Stimulated activated CD4-positive, alpha-beta T cell treated with anti-CD3 and anti-CD28 coated beads, Interleukin-12 subunit alpha, Interleukin-12 subunit beta, amount 100 ng/mL, for 24 hours (primary cell): ENCODE measurements at places on chromosomes 5 and 9.

GRCh38 chr5:34624691-34625090 lies 31.4 kb upstream of the RAI14 start:
- no peak for DNase-seq

DNA sequence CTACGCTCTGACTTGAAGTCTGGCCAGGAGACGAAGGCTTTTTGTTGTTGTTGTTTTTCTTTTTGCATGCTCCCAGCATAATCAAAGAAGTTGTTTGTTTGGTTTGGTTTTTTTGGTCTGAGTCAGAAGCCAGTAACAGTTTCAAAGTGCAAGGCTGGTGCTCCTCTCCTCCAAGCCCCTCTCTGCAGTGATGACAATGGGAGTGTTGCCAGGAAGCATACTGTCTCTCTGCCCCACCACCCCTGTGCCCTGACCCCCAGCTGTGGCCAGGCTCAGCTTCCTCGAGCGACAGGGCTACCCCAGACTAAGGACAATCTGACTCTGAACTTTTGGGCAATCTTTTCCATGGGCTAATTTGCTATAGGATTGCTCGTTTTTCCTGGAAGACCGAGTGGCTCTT lies 173.8 kb upstream of the PITX1 start:
- DNase-seq = no peak

- DNase-seq = no peak
Measured at GRCh38 chr5:168300326-168301182, 9.1 kb downstream of the WWC1 start.

- no peak for DNase-seq
Measured at GRCh38 chr9:76013809-76014208, 123.3 kb downstream of the PCSK5 start.

GRCh38 chr9:73183917-73184861 lies 32.5 kb downstream of the ANXA1 start:
- no peak for DNase-seq

DNA sequence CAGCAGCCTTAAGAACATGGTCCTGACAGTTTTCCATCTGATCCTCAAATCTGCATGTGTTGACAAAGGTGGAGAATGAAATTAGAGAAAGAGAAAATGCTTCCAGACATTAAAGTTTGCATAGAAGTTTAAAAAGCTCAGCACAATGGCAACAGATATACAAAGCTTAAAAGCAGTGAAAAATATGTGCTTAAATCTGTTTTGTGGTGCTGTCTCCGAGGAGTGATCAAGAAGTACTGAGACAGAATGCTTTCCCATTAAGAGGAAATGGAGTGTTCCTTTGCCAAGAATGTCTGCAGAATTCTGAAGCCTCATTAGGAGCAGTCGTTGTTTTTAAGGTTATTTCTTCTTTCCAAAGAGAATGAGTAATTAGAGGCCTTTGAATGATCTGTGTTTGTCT lies 131.4 kb downstream of the MCTP1 start:
- no peak for DNase-seq

- DNase-seq = peak; percentile 69
Measured at GRCh38 chr5:57494104-57495098, 11.8 kb upstream of the ACTBL2 start.

DNA sequence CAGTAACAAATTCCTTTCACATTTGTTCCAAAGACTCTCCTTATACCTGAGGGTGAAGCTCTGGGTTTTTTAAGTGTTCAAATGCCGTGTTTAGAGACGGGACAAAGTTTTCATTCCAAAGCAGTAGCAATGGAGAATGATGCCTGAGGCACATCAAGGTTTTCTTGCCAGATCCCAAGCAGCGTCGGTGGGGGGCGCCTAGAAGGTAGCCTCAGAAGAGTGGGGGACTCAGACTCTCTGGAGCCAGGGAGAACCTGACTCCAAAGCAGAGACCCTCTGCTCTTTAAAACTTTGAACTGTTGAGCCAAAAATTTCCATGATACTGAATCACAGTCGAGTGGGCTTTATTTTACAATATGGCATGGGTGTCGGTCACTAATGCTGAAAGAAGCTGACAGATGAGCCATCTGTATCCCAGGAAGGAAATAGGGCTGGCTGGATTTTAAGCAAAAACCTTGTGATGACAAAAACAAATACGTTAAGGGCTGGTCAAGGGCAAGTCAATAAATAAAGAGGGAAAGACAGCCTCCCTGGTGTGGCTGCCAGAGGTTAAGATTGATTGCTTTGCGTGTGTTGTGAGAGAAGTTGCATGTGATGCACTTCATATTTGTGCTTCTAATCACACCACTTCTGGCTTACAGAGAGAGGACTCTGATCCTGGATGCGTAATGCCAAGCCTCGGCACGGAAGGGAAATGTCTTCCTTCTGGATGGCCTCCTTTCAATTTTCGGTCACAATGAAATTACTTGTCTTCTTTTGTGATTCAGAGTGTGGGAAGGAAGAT lies 161.1 kb upstream of the EFNA5 start:
- no peak for DNase-seq

GRCh38 chr5:89117124-89117644 lies 234.2 kb upstream of the MEF2C start:
- DNase-seq = no peak

DNA sequence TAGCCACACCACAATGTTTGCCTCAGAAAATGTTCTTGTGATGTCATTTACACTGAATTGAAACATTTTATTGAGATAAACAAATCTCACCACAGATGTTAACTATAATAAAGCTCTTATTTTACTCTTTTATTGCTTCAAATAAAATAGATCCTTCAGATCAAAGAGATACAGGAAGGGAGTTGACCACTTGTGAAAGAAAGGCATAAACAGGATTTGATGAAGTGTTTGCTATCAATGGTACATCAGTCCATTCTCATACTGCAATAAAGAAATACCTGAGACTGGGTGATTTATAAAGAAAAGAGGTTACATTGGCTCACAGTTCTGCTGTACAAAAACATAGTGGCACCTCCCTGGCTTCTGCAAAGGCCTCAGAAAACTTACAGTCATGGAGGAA lies 40.2 kb upstream of the OR13F1 start:
- DNase-seq = no peak

- no peak for DNase-seq
Measured at GRCh38 chr5:171454549-171454948, 35.1 kb downstream of the FGF18 start.

DNA sequence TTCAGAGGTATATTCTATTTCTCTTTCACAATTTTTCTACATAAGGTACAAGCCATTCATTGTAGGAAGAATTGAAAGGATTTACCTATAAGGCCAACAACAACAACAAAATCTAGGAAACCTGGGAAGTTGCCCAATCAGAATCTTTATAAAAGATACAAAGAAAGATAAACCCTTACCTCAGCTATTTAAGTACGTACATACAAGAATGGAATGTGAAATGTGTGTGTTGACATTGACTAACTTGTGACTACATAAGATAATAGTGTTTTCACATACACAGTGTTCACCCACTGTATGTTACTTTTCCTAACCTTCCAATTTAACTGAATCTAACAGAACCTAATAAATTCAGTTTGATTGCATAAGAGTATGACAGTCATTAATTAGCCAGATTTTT lies 154.1 kb downstream of the ADAMTS6 start:
- no peak for DNase-seq

DNA sequence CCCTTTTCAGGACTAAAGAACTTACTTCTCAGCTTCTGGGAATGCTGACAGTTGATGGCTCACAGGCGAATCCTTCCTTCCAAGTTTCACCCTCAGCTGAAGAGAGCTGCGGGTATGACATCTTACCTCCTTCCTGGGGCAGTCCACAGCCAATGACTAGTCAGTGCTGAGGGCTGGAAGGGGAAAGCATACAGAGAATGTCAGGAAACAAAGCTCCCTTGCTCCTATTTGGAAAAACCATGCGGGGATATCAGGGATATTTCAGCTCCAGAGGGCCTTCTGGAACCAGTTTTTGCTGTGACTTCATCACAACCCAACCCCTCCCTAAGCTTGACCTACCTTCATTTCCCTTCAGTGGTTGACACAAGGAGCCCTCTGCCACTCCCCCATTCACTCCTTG lies 15.7 kb downstream of the FTMT start:
- DNase-seq = no peak

GRCh38 chr5:175261037-175261436 lies 182.9 kb downstream of the DRD1 start:
- DNase-seq = no peak

DNA sequence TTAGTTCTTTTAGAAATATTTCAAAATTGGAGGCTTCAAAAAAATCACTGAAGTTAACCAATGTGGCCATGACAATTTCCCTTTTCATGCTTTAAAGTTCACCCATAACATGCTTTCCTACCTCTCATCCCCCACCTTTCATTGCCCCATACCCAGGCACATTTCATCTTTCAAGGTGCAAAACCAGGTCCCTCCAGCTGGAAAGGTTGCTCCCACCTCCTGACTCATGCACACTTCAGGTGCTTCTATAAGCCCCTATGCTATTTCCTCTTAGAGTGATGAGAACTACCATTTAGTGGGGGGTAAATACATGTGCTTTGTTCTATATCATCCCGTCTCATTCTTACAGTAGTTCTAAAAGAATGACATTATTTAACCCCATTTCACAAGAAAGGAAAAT lies 15.4 kb downstream of the FYB1 start:
- no peak for DNase-seq

- no peak for DNase-seq
Measured at GRCh38 chr5:109258755-109259154, 151.0 kb downstream of the PJA2 start.

DNA sequence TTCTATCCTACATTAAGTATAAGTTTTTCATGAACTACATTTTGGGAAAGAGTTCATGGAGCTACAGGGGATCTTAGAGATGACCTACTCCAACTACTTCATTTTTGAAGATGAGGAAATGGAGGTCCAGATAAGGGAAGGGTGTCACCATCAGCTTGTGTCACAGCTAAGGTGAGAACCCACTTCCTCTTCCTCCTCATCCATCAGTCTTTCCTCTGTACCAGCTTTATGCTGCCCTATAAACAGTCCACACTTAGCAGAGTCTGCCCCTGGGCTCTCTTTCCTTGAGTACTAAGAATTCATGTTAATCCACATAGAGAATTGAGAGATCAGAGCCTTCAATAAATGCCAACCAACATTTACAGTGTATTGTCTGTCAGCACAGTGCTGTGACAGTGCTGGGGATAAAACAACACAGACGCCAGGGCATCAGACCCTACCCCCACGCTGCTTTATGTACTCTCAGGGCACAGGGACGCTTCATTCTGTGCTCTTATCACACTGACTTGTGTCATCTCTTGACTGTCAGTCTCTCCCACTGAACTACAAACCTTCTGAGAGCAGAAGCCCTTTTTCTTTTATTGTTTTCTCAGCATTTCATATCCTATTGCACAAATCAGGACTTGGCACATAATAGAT lies 22.1 kb downstream of the ADRB2 start:
- DNase-seq = no peak

GRCh38 chr5:133423618-133424282 lies 188.6 kb downstream of the FSTL4 start:
- peak; percentile 73 for DNase-seq

- DNase-seq = no peak
Measured at GRCh38 chr5:169527863-169528262, 55.7 kb upstream of the SPDL1 start.

DNA sequence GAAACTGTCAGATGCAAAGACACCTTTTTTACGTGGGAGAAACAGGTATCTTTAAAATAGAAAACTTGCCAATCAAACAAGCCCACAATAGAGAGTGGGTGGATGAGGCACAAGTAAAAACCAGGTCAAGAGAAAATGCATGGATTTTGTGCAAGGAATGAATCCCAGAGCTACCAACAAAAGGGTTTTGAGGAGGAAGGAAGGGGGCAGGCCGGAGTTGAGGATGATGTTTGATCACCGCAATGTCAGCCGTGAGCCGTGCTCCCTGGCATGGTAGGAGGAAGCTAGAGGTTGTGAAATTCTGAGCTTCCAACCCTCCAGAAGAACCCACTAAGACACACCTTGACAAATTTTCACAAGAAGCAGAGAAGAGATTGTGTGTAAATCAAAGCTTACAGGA lies 53.2 kb downstream of the HRH2 start:
- DNase-seq = no peak

- no peak for DNase-seq
Measured at GRCh38 chr9:34338665-34339385, 9.5 kb downstream of the NUDT2 start.

- DNase-seq = no peak
Measured at GRCh38 chr5:96064877-96065276, 103.2 kb upstream of the ELL2 start.

- DNase-seq = no peak
Measured at GRCh38 chr9:123091459-123091858, 58.0 kb downstream of the GPR21 start.

GRCh38 chr9:83651558-83651957 lies 28.6 kb downstream of the IDNK start:
- DNase-seq = no peak

GRCh38 chr5:170233358-170233892 lies 640 bp downstream of the C5orf58 start:
- DNase-seq = no peak

DNA sequence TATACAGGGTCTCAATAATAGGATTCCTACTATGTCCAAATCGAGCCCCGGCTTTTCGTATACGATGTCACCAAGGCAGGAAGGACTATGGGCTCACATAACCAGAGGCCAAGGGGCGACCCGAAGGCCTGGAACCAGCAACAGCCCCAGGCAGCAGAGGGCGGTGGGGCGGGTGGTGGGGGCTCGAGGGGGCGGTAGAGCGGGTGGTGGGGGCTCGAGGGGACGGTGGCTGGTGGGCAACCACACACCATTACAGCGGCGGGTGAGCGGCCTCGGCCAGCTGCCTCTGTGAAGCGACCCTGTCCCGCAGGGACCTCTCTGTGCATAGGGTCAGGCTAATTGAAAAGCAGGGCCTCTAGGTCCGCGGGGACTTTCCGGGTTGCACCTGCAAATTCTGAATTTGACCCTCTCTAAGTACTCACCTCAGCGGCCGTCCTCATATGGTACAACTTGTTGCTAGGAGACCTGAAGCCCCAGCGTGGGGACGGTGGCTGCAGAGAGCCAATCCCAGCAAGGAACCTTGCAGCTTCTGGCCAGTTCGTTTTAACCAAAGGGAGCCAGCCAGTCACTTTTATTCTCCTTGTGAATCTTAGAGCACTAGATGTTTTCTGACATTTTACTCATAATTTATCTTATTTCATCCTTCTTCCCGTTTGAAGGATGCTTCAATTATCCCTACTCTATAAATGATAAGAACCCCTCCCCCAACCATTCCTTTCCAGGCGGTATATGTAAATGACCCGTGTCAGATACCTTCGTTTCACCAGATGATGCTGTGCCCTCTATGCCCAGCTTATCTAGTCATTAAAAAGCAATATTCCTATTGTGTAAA lies at the start of gene NME5:
TSS of gene NME5 (minus strand) at position 480 of the 832 bp plus-strand sequence. CDS start 648 bp downstream, outside the sequence.
- no peak for DNase-seq

GRCh38 chr5:139108063-139108824 lies 89.9 kb downstream of the SIL1 start:
- DNase-seq = no peak

DNA sequence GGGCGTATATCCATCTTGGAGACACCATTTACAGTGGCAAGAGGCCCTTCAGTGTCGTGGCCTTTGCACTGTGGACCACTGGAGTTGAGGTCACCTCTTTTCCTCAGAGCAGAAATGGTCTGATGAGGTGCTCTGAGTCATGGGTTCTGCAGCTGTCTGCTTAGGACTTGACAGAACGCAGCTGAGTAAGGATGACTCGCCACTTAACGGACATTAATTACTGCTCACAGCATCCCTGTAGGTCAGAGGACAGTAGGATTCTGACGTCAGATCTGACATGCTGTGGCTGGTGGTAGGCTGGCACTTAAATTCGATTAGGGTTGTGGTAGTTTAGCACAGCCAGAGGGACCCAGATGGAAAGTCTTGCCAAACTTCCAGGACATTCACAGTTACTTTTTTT lies 479.4 kb downstream of the DMAC1 start:
- DNase-seq = no peak

GRCh38 chr5:18097817-18098216 lies 463.6 kb downstream of the TAF11L14 start:
- no peak for DNase-seq

GRCh38 chr9:131490514-131490913 lies 12.2 kb upstream of the POMT1 start:
- DNase-seq = no peak
